Esophagus squamous epithelium (tissue), 5 donors: ENCODE measurements at places on chromosomes 1 and 21.

- DNase-seq, result no peak
These were observed 44.1 kb upstream of the DNAJC6 start for GRCh38 chr1:65265296-65265650.

DNA sequence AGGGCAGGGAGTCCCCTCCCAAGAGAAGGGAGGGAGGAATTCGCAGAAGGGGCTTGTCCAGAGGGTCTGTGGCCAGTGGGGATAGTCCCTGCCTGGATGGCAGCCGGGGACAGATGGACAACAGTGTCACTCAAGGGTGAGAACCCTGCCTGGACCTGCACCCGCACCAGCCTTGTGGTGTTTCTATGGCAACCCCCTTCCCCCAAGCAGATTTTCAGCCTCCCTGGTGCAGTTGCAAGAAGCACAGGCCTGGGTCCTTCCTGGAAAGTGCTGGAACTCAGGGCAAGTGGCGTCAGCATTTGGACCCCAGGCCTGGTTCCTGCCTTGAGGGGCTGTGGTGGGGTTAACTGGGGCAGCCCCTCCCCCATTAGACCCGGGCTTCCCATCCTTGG, 83.8 kb upstream of the ACTL8 start:
- no peak for DNase-seq

GRCh38 chr21:20163167-20163566, 835.0 kb upstream of the NCAM2 start:
- no peak for DNase-seq

DNA sequence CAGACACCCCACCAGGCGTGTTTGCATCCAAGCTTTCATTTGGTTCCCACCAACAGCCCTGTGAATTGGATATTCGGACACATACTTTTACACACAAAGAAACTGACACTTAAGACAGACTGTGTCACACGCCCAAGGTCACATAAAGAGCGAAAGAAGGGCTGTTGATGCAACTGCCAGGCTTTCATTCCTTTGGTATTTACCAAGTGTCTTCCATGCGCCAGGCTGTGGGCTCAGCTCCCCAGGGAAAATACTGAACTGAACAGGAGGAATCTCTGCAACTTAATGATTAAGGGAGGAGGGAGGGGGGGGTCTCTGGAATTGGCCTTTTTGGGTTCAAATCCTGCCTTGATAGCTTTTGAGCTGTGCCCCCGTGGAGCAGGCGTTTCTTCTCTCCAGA, 122.8 kb downstream of the ACTL8 start:
- DNase-seq, result no peak

DNA sequence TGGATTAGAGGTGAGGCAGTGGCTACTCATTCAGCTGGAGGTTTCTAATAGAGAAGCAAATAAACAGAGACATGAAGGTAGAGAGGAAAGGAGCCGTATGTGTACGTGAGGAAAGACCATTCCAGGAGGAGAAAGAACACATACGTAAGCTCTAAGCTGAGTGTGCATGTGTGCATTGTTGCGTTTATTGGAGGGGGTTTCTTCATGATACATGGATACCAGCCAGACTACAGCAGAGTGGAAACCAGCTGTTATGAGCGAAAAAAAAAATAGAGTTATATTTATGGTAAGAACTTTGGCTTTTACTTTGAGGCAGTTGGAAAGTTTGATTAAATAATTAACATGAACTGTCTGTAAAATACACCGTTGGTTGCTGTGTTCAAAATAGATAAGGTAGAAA, 173.4 kb upstream of the RGS18 start:
- DNase-seq, result no peak

DNA sequence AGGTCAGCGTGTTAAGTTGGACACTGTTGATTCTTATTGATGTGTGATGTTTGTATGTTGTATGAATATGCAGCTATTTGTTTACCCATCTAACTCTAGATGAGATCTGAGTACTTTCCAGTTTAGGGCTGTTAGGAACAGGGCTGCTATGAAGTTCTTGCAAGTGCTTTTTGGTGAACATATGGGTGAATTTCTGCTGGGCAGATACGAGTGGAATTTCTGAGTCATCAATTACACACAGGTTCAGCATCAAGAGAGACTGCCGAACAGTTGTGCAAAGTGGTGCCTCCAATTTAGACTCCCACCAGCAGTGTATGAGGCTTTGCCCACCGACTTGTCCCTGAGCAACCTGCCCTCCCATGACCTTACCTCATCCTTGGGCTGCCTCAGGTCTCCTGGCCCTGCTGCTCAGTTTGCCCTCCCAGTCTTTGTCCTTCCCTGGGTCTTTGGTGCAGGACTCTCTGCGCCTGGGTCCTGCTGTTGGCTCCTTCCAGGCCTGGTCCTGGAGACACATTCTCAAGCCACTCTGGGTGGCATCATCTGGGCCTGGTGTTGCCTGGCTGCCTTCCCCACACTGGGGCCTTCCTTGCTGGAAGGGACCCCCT, 343.6 kb downstream of the PTPRU start:
- DNase-seq, result no peak

DNA sequence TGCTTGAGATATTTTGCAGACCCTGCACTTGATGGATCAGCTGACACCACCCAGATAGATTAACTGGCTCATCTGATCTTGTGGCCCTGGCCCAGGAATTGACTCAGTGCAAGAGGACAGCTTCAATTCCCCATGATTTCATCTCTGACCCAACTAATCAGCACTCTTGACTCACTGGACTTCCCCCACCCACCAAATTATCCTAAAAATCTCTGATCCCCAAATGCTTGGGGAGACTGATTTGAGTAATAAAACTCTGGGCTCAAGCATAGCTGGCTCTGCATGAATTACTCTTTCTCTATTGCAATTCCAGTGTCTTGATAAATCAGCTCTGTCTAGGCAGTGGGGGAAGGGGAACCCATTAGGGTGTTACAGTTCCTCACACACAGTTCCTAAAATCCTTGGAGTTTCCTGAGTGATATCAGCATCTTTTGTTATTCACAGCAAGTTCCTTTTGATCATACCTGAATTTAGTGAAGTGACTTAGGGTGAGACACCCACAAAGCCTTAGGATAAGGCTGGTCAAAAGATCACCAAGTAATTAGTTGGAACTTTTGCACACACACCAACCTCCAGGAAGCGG, 104.2 kb downstream of the COP1 start:
- DNase-seq, result no peak

DNA sequence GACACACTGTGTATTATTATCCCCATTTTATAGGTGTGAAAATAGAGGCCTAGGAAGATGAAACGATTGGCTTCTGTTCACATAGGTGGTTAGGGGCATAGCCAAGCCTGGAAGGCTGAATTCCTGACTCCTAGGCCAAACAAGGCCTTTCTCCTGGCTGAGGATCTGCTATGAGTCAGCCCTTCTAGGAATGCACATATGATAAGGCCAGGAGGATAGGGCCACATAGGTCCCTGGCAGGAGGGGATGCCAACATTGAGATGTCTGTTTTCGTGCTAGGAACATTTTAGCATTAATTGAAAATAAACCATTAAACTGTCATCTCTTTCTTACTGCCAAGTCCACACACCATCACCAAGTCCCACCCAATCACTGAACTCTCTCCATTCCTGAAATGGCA, 9.2 kb downstream of the CSMD2 start:
- no peak for DNase-seq

DNA sequence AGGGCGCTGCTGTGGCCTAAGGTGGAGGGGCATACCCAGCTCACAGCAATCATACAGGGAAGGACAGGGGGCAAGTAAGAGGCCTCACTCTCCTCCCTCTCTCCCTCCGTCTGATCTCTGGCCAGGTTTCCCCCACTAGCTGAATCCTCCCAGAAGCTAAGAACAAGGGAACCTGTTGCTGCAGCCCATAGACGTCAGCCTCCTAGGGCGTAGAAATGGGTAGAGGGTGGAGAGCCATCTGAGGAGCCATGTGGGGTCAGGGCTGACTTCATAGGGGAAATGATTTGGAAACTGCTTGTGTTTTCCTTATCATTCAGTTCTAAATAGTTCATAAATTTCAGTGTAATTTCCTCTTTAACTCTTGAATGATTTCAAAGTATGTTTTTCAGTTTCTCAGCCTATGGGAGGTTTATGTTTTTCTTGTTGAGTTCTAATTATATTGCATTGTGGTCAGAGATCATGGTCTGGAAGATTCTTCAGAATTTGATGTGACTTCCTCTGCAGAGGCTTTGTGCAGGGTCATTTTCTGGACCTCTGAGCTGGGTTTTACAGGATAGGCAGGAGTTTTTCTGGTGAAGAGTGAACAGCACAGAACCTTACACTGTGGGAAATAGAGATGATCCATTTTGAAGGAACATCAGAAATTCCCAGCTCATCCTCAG, 2.3 kb upstream of the MOB3C start:
- no peak for DNase-seq

GRCh38 chr1:93844262-93845045, 34.6 kb downstream of the DNTTIP2 start:
- DNase-seq, result no peak

DNA sequence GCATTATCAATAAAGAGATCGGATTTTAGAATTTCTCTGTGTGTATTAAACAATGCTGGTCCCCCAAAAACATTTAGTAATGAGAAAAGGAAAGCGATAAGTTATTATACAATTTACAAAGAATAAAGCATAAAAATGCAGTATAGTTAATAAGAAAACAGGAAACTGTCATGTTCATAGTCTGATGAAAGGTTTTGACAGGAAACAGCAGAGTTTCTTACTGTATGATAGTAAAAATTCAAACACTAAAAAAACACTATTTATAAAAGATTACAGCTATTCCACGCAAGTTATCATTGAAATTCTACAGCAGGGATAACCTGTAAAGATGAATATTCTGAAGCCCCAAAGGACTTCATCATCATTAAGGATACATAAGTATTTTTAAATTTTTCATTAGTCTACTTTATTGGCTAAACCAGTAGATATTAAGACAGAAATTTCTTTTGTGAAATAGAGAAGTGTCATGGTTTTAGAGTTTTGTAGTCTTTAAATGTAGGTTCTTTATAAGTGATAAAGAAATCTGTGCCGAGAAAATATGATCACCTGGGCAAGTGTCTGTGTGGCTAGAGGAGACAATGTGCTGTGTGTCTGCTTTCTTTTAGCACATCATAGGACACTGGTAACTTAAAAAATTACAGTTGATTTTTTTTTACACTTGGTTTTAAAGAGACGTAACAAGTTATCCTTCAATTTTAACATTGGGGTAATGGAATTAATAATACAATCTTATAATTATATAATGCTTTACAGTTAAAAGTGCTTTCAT, 49.7 kb upstream of the GFI1 start:
- no peak for DNase-seq

DNA sequence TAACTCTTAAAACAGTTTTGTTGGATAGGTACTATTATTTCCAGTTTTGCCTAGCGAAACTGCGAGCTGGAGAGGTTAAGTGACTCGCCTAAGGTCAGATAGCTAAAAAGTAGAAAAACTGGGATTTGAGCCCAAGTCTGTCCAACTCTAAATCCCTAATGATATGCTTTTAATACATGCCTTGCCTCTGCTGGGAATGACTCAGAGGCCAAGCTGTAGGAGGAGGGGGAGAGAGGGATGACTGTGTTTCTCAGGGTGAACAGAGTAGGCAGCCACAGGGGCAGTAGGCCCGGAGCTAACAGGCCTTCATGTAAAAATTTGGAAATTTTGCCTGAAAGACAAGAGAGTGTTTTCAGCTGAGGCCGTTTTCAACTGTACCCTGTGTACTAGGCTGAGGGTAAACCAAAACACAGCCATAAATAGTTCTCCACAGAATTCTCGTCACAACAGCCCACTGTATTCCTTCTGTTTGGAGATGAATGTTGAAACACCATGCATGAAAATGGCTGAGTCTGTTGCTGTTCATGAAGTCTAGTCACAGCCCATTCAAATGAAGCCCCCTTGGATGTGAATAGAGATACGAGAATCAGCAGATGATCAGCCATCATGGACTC, 107.5 kb upstream of the HOOK1 start:
- DNase-seq, result no peak

DNA sequence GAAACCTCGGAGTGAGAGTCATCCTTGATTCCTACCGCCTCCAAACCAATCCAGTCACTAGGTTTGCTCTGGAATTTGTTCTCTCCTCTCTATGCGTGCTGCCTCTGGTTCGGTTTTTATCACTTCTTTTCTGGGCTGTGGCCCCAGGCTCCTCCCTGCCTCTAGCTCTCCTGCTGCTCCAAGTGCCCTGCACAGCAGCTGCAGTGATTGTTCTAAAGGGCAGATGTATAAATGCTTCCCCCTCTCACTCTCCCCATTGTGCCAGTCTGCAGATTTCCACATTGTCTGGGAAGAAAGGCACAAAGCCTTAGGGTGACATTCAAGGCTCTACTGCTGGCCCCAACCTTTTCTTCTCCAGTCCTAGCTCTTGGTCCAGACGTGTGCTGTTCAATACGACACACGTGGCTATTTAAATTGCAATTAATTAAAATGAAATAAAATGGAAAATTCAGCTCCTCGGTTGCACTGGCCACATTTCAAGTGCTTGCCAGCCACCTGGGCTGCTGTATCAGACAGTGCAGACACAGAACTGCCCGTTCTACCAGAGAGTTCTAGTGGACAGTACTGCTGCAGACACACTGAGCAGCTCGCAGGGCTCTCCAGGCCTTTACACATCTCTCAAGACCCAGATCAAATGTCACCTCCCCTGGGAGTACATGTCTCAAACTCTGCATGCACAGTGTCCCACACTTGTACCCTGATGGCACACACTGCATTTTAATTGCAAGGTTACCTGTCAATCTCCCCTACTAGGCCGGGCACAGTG, 12.4 kb downstream of the TRIM62 start:
- DNase-seq, result no peak

DNA sequence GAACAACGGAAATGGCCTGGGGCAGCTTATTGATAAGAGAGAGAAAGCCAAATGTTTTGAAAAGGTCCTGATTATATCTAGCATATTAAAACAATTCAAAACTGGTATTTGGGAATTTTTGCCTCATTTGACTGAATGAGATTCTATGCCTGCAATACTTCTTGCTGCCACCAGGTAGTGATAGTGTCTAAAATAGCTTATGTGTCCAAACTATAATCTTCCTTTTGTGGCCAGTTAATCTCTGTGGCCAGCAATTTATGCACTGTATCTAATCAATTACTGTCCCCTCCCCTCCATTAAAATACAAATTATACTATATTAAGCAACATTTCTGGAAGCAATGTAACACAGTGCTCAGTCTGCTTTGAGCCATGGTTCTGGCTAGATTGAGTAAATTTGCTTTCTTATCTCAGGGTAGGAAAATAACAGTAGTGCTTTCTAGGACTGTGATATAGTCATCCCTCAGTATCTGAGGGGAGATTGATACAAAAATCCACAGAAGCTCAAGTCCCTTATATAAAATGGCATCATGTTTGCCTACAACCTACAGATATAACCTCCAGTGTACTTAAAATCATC, 91.8 kb downstream of the FOXD2 start:
- no peak for DNase-seq

GRCh38 chr21:41466024-41466820, 40.2 kb downstream of the MX1 start:
- no peak for DNase-seq
